Epithelial cell of esophagus (primary cell): ENCODE measurements at places on chromosomes 5 and 9.

- DNase-seq = peak; percentile 99
Measured at GRCh38 chr5:82406205-82406773, 128.1 kb upstream of the RPS23 start.

DNA sequence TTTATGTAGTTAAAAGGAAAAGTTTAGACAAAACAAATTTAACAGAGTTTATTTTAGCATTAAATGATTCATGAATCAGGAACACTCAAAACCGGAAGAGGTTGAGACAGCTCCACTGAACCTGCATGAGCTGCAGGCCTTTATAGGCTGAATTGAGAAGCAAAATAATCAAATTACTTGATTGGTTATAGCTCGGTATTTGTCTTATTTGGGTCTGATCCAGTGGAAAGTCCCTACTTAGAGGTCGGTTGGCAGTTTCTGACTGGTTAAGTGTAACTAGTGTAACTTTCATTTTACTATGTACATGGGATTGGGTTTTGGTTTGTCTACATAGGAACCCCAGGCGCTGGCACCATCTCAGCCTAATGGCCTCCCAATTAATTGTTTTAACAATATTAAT, 74.1 kb upstream of the PIK3R1 start:
- DNase-seq = peak; percentile 15

GRCh38 chr9:88722753-88723152, 187.8 kb downstream of the NXNL2 start:
- peak; percentile 47 for DNase-seq

GRCh38 chr9:6584881-6585597, 60.5 kb downstream of the GLDC start:
- DNase-seq = peak; percentile 51

GRCh38 chr9:112371060-112371459, 8.8 kb upstream of the HSDL2 start:
- peak; percentile 73 for DNase-seq
